BE2C (cell line): ENCODE measurements at places on chromosomes 5 and 9.

DNA sequence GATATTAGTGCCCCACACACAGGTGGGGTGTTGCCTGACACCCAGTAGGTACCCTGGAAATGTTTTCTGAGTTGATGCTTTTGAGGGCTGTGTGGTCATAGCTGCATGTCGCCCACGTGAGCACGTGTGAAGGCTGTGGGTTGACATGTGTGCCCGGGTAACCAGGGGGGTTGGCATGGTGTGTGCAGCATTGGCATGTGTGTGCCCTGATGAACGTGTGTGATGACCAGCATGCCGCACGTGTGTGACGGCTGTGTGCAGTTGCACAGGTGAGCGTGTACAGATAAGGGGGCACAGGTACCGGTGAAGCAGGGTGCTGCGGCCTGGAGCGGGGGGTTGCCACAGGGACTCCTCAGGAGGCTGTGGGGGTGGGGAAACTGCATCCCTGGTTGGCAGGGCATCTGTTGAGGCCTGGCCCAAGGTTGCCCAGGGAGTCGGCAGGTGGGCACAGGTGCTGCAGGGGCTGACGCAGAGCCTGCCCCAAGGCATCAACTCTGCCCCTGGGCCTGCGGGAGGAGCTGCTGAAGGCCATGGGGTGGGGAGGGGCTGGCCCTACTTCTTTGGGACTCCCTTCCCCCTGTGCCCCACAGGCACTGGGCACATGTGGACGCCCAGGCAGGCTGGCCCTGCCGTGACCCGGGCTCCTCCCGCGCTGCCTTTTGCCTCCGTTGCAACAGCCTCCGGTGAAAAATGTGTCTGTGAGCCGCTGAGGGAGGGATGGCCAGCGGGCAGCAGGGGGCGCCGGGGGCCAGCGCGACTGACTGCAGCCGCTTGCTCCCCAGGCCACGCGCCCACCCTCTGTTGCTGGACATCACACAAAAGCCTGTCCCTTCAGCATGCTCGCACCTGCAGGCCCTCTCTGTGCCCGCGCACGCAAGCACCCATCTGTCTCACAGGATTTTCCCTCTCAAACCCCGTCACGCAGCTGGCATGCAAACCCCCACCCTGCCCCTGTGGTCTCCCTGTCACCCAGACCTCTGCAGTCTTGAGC, 2.2 kb downstream of the UNC5A start:
- DNase-seq = peak; percentile 82

- no peak for DNase-seq
These were observed 64.4 kb downstream of the MAP1B start for GRCh38 chr5:72171667-72172066.

DNA sequence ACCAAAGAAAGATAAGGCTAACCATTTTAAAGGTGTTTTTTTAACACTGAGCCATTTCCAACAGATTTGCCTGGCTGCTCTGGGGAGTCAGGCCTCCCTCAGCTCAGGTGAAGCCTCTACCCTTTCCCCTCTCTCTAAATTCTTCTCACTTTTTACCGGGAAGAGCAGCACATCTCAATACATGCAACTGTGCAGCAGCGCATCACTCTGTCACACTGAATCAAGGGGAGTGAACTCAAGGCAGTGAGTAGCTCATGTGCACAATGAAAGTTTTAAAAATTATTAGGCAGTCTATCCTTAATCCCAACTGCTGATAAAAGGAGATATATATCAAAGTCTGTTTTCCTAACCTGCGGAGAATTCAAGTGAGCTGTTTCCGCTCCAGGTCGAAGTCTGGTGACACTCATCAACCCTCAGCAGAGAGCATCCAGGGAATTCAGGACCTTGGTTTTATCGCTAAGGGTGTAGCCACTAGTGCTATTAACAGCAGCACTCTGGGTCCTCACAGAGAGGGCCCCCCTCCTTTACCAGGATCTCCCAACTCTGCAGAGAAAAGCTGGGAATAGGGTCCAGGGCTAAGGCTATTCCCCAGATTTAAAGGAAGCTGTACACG, 1.0 kb downstream of the CEMIP2 start:
- no peak for DNase-seq

GRCh38 chr9:114430457-114430856, 42.7 kb upstream of the AKNA start:
- DNase-seq = no peak

DNA sequence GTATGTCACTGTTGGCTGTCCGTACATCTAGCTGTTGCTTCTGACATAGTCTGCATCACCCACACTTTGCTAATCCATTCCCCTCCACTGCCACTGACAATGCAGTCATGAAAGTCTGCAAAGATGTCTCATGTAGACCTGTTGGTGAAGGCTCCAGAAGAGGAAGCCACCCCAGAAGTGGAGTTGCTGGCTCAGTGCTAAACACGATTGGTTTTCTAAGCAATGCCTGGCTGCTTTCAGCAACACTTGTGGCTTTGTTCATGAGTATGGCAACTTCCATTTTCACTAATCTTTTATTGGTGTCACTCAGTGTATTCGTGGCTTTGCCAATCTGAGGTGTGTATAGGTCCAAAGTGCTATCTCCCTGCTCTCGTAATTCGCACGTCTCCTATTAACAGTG, 288.1 kb downstream of the GADD45G start:
- no peak for DNase-seq
